ENCODE measurements at places on chromosomes 1 and 21.

- no peak for DNase-seq
These were observed 472.7 kb downstream of the NPHP4 start for GRCh38 chr1:5519366-5520135.

DNA sequence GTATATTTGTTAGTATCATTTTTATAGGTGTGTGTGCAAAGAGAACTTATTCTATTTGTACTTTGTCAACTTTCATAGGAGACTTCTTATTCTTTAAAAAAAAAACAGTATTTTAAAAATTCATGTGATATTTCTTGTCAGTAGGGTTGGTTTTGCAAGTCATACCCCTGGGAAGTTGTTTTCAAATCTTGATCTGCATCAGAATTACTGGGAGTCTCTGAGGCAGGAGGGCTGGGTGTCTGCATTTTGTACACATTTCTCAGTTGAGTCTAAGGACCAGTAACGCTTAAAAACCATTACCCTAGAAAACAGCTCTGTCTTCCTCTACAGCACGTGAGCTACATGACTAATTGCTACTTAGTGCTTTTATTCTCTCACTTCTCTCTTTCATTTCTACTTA is 76.0 kb upstream of the CTTNBP2NL start:
- no peak for DNase-seq

GRCh38 chr1:220979371-220979770 is 100.1 kb downstream of the HLX start:
- DNase-seq, result no peak

GRCh38 chr1:10692401-10693021 is 103.9 kb downstream of the CASZ1 start:
- peak; percentile 14 for DNase-seq

DNA sequence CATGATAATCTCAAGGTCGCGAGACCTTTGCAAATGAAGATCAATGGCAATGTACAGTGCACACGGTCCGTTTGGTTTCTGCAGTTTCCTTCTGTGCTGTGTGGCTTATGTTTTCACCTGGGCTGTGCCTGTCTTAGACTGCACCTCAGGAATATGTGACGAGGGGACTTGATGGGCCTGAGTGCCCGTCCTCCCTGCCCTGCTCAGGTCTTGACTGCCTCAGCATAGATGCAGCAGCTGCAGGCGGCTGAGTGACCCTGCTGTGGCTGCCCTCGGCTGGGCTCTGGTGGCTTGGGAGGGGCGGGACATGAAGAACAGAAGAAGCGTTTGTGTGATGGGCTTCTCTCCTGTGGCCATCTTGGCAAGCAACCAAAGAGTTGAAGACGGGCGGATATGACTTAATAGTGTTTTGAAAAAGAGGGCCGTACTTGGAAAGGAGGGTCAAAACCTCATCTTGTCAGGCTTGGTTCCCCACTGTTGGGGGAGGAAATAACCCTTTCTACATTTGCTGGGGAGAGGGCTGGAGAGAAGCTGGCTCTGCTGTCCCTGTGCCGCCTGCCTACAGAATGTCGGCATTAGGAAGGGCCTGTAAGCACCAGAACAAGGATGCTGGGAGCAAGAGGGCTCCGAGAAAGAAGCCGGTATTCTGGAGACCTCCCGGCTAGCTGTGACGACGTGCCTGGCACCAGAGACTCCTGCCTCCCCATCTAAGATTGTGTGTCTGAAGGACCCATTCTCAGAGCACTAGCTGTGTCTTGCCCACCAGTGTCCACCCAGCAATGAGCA is 7.1 kb downstream of the MYBPHL start:
- DNase-seq, result no peak

DNA sequence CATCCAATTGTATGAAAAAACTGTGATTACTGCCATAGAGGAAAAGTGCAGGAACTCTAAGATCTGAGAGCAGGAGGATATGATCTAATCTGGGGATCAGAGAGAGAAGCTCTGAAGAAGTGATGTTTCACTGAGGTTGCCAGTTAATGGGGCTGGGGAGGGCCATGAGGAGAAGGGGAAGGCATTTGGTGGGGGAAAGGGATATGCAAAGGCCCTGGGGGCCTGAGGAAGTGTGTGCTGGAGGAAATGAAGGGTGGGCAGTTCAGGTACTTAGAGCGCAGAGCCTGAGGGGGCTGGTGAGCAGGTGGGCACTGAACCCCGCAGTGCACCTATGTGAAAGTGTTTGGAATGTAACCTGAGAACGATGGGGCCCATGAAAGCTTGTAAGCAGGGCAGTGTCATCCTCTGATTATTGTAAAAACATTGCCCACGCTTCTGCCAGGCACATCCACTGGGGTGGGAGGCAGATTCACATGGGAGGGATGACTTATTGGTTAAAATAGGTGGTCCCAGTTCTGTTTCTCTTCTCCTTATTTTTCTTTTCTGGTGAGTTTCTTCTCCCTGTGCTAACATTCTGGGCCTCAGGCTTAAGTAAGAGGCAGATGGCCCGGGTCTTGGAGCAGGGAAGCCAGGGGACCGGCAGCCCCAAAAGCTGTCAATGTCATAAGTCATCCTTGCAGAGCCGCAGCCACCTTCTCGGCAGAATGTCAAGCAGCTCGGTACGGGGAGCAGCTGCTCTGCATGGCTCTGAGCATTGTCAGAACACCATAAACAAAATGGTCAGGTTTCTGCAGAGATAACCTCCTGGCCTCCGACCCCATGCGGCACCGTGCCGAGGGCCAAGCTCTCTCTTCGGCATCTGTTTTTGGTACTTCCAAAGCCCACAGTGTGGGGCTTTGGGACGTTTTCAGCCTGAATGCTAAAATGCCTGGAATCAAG is 492.0 kb upstream of the VAMP3 start:
- no peak for DNase-seq

DNA sequence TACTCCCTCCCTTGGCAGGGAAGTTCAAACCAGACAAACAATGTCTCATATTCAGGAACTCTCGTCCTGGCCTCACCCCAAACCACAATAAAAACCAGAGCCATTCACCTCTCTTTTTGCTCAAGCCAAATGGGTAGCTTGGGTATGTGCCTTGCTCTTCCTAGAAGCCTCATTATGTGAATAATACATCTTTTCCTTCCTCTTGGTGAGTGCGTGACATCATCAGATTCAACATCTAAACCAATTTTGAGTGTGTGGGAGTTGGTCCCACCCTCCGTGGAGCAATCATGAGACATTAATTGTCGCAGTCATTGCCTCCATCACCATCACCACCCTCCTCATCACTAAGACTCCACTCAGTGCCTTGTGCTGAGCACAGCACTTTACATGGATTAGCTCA is 482.9 kb downstream of the PTPRU start:
- no peak for DNase-seq

DNA sequence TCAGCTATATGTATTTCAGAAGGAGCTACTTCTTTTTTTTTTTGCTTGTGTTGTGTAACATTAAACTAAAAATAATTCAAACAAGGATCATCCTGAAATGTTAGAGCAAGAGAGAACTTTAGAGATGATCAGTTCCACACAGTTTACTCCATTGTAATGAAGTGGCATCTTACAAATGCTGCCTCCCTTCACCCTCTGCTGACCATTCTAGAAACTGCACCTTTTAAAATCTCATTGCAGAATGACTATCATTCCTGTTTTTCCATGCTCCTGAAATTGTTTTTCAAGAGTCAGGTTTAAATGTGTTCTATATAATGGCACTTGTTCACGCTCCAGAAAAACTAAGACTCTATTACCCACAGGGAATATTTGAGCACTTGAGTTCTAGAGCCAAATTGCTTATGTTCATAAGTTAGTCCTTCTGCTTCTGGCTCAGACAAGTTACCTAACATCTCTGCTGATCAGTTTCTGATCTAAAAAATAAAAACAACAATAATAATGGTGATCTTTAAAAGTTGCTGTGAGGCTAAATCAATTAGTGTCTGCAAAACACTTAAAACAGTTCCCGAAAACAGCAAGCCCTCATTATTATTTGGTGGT is 21.5 kb upstream of the SLC44A5 start:
- no peak for DNase-seq

GRCh38 chr1:22930240-22930912 is 42.3 kb downstream of the LACTBL1 start:
- DNase-seq, result peak; percentile 29

- no peak for DNase-seq
These were observed 29.5 kb upstream of the RUNX3 start for GRCh38 chr1:24959623-24959975.

DNA sequence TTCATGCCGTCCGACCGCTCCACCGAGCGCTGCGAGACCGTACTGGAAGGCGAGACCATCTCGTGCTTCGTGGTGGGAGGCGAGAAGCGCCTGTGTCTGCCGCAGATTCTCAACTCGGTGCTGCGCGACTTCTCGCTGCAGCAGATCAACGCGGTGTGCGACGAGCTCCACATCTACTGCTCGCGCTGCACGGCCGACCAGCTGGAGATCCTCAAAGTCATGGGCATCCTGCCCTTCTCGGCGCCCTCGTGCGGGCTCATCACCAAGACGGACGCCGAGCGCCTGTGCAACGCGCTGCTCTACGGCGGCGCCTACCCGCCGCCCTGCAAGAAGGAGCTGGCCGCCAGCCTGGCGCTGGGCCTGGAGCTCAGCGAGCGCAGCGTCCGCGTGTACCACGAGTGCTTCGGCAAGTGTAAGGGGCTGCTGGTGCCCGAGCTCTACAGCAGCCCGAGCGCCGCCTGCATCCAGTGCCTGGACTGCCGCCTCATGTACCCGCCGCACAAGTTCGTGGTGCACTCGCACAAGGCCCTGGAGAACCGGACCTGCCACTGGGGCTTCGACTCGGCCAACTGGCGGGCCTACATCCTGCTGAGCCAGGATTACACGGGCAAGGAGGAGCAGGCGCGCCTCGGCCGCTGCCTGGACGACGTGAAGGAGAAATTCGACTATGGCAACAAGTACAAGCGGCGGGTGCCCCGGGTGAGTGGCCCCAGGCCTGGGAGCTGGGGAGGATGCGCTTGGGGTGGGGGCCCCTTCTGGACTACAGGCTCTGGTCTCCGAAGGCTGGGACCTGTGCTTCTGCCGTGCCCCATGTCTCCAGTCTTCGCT is 1.1 kb downstream of the SKI start:
- peak; percentile 52 for DNase-seq

DNA sequence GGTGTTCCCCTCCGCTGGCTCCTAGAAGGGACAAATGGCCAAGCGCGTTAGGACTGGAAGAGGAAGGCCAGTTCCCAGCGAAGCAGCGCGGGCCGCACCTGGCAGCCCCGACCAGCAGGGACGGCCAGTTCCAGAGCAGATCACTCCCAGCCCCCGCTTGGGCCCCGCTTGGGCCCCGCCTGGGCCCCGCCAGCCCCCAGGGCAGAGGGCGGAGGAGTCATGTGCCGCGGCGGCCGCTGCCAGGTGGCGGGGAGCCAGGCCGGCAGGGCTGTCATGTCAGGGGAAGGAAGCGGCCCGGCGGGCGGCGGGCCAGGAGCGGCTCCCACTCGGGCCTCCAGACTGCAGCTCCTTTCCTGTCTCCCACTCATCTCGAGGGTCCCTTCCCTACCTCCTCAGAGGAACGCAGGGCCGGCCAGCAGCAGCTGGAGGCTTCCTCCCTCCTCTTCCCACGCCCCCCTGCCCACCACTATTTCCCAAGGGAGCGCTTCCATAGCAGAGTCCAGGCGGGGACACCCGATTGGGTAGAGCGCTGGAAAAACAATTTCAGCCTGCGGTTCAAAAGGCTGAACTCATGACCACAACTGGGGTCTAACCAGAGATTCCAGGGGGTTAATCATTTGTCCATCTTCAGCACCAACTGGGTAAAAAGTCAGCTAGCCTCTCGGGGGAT is 16.5 kb downstream of the ZNF697 start:
- no peak for DNase-seq

GRCh38 chr21:36388835-36389234 is 3.6 kb downstream of the CHAF1B start:
- DNase-seq, result no peak

DNA sequence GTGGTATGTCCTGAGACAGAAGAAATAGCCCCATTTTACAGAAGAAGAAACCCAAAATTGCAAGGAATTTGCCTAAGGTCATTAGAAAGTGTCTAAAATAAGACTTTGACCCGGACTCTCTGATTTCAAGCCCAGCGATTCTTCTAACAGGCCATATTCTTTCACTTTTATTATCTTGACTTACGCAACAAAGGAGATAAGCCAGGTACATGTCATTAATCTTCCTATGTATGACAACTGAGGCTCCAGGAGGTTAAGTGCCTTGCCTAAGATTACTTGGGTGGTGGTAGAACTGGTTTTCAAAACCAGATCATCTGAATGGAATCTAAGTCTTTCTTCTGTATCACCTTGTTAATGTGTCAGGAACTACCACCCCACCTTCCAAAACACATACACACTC is 124.3 kb downstream of the PBX1 start:
- DNase-seq, result no peak

DNA sequence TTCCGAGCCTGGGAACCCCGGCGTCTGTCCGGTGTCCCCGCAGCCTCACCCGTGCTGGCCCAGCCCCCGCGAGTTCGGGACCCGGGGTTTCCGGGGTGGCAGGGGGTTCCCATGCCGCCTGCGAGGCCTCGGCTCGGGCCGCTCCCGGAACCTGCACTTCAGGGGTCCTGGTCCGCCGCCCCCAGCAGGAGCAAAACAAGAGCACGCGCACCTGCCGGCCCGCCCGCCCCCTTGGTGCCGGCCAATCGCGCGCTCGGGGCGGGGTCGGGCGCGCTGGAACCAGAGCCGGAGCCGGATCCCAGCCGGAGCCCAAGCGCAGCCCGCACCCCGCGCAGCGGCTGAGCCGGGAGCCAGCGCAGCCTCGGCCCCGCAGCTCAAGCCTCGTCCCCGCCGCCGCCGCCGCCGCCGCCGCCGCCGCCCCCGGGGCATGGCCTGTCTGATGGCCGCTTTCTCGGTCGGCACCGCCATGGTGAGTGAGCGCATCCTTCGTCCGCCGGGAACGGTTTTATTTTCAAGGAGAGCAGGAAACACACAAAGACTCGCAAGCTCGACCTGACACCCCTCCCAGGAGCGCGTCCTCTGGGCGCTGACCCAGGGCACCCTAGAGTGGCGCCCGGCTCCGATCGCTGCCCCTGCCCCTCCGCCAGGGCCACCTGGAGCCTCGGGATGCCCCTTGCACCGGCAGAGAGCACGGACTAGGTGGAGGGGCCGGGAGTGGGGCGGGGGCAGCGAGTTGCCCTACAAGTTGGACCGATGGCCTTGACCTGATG is at the start of gene ABCG1:
Gene ABCG1, plus strand, starts transcription at position 305 of the 770 bp plus-strand sequence. Its CDS starts 123 bp downstream, at position 428.
- peak; percentile 32 for DNase-seq

DNA sequence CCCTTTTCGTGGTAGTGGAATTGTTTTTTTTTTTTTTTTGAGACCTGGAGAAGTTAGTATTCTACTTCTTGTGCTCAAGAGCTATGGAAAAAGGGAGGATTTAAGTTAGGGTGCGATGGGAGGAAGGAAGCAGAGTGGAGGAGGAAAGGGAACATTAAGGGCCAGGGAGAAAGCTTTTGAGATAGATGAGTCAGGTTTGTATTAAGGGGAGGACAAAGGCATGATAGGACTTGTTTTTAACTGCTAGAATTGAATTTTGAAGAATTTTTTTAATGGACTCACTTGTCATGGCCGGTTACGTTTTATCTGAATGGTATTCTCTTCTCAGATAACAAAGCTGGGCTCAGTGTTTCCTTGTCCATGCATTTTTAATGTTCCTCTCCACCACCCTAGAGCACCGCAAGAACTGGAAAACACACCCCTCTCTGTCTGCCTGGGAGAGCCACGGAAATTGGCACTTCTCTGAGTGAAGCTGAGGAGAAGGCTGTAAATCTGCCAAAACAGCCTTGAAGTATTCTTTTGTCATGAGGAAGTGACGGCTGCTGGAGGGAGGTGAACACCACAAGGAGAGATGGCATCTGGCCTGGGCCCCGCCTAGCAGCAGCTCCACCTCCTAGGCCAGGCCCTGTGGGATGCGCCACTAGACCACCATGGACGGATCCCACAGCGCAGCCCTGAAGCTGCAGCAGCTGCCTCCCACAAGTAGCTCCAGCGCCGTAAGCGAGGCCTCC is 3.5 kb downstream of the NIPAL3 start:
- DNase-seq, result no peak

GRCh38 chr1:88612292-88612691 is 71.8 kb upstream of the PKN2 start:
- no peak for DNase-seq

Measured in NCI-H1930 (cell line).